ENCODE measurements at places on chromosomes 13 and 19.

- DNase-seq, result no peak
Observed at GRCh38 chr13:38856065-38856464, 134.6 kb downstream of the STOML3 start.

- no peak for DNase-seq
Observed at GRCh38 chr13:46644816-46645215, 91.8 kb downstream of the LRCH1 start.

DNA sequence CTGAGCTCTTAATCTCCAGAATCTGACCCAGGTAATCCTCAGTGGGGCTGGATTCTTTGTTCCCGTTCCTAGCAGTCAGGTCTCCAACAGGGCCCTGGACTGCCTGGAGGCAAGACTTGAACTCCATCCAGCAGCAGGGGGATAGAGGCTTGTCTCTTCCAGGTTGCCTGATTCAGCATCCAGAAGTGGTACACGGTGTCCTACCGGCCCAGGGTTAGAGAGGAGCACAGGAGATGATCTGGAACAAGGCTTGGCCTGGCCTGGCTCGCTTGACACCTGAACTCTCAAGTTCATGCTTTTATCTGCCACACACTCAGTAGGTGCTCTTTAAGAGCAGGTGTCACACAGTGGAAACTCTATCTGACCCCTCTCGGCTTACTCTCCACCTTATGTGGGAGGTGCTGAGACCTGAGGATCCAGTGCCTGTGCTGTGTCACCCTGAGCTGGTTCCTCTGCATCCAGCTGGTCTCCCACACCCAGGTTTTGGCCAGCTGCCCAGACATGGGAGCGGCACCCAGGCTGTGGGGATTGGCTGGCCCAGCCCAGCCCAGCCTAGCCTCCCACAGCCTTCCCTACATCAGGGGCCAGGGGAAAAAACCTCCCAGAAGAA is at the start of gene CYP4F3:
Gene CYP4F3 (plus strand): TSS at position 604 of the 610 bp plus-strand sequence. CDS start 519 bp downstream, outside the sequence.
- no peak for DNase-seq

DNA sequence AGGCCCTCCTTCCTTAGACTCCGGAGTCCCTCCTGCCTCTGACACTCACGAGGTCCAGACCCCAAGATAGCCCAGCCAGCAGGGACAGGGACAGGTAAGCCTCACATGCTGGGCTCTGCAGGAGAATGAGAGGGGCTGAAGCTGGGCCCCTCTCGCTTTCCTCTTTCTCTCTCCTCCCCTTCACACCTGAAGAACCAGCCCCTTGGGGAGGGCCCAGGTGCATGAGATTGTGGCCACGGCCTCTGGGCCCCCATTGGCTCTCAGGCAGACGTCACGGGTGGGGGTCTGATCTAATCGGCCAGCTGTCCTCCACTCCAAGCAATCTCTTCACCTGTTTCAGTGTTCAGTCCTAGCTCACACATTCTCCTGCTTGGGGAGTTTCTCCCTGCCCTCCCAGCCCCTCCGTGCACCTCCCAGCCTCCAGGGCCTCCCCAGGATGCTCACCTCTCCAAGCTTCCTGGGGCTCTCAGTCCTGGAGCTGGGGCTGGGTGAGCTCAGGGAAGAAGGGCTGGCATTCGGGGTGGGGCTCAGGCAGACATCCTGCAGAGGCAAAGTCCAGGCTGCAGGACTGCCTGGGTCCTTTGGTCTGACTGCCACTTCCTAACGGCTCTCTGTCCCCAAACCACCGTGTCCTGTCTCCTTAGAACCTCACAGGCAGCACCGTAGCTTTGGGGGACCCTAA is 2.8 kb downstream of the TMEM150B start:
- DNase-seq, result no peak

DNA sequence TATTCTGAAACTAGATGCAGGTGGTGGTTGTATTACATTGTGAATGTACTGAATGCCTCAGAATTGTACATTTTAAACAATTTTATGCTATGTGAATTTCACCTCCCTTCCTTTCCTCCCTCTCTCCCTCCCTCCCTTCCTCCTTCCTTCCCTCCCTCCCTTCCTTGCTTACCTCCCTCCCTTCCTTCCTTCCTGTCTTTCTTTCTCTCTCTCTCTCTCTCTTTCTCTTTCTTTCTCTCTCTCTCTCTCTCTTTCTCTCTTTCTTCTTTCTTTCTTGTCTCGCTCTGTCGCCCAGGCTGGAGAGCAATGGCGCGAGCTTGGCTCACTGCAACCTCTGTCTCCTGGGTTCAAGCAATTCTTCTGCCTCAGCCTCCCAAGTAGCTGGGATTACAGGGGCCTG is 37.2 kb downstream of the IER2 start:
- DNase-seq, result no peak
